ENCODE measurements at places on chromosomes 6 and 20.

DNA sequence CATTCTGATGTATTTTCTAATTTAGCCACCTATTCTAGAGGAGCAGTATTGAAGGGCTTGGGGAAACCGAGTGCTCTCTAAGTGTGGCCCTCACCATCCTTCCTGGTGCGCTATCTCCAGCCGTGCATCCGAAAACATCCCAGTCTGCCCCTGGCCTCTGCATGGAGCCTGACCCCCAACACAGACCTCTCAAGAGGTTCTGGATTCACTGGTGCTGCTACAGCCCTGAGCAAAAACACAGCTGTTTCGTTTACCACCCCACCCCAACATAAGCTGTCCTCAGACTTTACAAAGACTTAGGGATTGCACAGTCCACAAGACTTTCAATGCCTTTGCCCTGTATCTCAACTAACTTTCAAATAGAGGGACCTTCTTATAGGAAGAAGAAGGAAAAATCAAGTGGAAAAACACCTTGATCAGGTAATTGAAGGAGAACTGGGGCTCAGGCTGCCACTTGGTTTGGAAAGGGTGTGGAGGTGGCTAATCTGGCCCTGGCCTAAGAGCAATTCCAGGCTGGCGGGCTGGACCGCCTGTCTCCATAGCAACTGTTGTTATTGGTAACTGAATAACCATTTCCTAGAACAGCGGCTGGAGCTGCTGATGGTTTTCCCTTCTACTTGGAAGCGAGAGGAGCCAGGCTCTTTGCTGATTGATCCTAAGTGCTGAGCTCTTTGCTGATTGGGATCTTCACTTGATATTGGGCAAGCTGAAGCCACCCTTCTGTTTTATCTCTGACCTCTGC, 90.2 kb upstream of the TOX2 start:
- no peak for DNase-seq

GRCh38 chr6:28401172-28401571, 1.6 kb upstream of the ZSCAN12 start:
- no peak for DNase-seq

DNA sequence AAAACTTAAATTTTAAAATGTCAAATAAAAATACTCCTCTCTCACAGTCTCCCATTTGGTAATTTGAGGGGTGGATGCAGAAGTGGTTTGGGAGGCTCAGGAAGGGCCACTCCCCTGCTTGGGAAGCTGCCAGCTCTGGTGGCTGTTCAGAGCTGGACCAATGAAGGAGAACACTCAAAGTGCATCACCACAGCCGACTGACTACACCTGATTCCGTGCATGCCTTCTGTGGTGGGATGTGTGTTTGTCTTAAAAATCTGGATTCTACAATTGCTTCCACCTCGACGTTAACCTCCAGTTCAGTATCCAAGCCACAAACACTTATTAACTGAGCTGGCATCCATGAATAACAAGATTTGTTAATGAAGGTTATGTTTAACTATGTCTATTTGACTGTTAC, 137.3 kb downstream of the FOXC1 start:
- DNase-seq: no peak

DNA sequence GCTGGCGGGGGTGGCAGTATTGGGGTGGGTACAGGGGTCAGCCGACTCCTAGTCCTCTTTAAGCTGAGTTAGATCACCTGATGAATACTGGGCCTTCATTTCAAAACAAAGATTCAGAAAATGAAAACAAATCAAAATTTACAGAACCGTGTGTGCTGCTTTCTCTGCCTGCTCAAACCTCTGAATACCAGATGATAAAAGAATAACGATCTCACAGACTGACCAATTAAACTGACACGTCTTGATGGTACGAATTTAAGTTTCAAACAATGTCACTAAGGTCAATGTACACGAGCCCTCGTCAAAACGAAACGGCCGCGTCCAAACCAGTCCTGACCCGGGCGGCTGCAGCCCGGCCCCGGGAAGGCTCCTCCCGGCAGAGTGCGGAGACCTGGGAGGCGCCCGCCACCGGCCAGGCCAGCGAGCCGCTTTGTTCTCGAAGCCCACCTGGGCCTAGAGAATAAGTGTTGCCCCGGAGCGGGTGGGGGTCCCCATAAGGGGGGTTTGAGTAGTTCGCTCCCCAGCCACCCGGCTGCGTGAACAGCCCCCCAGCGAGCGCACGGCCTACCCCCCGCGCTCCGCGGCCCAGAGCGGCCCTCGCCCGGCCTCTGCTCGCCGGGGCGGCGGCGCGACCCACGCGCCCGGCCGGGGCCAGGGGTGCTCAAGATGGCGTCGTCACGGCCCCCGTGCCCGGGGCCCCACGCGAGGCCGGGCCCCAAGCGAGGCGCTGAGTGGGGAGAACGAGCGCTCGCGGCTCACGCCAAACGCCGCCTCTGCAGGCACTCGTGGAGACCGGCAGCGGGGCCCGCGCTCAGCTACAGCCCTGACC, 728 bp downstream of the PSMA7 start:
- DNase-seq: no peak

DNA sequence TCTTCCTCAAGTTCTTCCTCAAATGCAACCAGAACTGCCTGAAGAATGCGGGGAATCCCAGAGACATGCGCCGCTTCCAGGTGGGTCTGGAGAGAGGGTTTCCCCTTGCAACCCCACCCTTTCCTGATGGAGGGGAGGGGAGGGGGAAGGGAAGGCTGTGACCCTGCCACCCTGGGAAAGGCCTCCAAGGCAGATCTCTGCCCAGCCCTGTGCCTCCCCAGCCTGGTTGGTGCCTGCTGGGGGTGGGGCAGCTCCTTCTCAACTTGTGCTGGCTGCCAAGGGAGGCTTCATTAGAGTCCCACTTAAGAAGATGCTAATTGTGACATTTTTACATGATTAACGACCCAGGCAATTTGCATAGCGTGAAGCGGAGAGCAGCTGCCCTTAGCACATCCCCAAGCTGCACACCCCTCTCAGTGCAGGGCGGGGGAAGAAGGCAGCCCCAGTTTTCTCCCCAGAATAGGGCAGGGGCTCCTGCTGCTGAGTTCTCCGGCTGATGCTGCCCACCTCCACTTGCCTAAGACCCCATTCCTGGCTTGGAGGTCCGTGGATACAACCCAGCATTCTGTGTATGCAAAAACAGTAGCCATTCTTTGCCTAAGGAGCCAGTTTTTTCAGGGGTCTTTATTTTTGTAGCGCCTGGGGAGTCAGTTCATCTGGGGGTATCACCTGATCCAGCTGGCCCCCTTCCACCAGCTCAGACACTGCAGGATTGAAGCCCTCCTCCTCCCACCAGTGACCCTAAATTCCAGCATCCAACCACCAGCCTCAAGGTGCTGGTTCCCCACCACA, 51.7 kb downstream of the CPXM1 start:
- no peak for DNase-seq

DNA sequence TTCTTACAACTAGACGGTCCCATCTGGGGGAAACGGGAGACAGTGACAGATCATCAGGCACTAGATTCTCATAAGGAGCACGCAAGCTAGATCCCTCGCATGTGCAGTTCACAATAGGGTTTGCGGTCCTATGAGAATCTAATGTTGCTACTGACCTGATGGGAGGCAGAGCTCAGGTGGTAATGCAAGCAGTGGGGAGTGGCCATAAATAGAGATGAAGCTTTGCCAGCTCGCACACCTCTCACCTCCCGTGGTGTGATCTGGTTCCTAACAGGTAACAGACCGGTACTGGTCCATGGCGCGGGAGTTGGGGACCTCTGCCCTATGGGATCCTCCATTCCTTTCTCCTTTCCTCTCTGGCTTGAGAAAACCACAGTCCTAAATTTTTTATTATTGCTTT, 63.8 kb downstream of the TPD52L1 start:
- no peak for DNase-seq

GRCh38 chr20:64009811-64010387, 26.1 kb upstream of the C20orf204 start:
- no peak for DNase-seq

- DNase-seq: no peak
Observed at GRCh38 chr20:56018194-56018593, 12.9 kb upstream of the CBLN4 start.

GRCh38 chr6:157291356-157291755, 32.0 kb downstream of the TMEM242 start:
- no peak for DNase-seq

GRCh38 chr20:56447227-56447626, 21.2 kb upstream of the RTF2 start:
- DNase-seq: no peak

DNA sequence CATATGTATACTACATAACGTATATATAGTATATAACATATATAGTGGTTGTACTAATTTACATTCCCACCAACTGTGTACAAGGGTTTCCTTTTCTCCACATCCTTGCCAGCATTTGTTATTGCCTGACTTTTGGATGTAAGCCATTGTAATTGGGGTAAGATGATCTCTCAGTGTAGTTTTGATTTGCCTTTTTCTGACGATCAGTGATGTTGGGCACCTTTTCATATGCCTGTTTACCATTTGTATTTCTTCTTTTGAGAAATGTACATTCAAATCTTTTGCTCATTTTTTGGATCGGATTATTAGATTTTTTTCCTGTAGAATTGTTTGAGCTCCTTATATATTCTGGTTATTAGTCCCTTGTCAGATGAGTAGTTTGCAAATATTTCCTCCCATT, 11.4 kb downstream of the SYNJ2 start:
- DNase-seq: no peak

- DNase-seq: no peak
Observed at GRCh38 chr6:12137480-12137879, 125.4 kb downstream of the HIVEP1 start.

GRCh38 chr6:44784195-44784594, 396.7 kb downstream of the CDC5L start:
- DNase-seq: no peak

- no peak for DNase-seq
Observed at GRCh38 chr6:41696788-41697187, 38.6 kb downstream of the TFEB start.

- DNase-seq: no peak
Observed at GRCh38 chr6:150547502-150548222, 52.0 kb upstream of the PLEKHG1 start.

DNA sequence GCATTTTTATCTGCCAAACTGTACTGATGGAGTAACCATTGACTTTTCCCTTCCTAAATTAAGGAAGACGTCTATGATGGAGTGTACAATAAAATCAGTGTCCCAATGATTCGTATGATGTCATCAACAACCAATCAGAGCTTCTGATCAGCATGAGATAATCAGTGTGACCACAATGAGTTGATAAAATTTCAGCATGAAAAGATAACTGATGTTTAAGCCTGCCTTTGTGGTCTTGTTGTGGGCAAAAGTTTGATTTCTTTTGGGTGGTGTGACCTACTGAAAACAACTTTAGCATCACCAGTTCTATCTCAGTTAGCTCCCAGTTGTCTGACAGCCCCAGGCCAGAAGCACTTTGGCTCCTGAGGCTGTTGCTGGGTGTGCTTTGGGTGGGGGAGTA, 3.3 kb downstream of the PCIF1 start:
- DNase-seq: peak; percentile 22

DNA sequence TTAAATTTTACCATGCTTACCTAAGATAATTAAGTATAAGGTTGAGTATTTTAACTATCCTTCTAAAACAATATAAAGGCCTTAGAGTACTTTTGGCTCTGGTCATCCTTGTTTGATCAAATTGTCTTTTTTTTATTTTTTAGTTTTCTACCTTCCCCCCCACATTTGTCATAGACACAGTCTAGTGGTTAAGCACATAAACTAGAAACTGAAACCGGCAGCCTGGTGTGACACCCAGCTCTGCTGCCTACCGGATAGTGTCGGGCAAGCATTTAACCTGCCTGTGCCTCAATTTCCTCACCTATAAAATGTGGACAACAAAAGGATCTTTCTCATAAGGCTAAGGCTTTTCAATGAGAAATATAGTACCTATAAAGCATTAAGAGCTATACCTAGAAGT, 21.6 kb upstream of the TULP4 start:
- DNase-seq: peak; percentile 35

Data from Jurkat, Clone E6-1 (cell line).